Fibroblast of skin of abdomen (primary cell): ENCODE measurements at places on chromosomes 2 and 18.

DNA sequence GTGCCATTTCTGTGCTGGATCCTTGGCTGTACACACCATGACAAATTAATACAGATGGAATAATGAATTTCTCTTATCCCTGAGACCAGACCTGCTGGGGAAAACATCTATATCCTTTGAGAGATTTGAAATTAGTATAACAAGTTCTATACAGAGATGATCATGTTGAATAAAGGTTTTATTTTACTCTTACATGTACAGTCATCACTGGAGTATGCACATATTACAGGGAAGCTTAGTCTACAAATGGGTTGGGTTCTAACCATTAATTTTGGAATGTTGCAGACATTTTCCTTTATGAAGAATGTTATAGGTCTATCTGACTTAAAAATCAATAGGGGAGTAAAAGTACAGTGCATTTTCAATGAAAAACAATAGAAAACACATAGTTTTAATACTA is 29.9 kb upstream of the MMADHC start:
- peak; percentile 75 for DNase-seq

- DNase-seq = no peak
These were observed 100.0 kb upstream of the DTNA start for GRCh38 chr18:34609986-34610648.

DNA sequence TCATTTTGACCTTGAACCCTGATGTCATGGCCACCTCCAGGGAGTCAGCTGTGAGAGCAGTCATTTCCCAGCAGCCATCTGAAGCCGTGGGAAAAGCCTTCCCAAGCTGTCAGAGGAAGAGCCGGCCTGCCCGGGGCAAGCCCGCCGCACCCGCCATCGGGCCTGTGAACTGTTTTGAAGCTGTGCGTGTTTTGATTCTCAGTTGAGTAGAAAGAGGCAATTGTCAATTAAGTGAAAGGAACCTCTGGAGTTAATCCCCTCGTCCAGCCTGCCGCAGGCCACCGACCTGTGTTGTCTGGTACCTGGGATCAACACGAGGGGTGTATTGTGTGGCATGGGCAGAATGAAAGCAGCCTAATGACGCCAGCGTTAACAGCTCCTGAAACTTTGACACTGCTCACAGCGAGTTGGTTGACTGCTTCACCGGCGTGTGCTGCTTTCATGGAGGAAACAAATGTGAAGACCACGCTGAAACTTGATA is 318.4 kb downstream of the AGAP1 start:
- no peak for DNase-seq

GRCh38 chr2:240946654-240947053 is 40.5 kb downstream of the CROCC2 start:
- no peak for DNase-seq

DNA sequence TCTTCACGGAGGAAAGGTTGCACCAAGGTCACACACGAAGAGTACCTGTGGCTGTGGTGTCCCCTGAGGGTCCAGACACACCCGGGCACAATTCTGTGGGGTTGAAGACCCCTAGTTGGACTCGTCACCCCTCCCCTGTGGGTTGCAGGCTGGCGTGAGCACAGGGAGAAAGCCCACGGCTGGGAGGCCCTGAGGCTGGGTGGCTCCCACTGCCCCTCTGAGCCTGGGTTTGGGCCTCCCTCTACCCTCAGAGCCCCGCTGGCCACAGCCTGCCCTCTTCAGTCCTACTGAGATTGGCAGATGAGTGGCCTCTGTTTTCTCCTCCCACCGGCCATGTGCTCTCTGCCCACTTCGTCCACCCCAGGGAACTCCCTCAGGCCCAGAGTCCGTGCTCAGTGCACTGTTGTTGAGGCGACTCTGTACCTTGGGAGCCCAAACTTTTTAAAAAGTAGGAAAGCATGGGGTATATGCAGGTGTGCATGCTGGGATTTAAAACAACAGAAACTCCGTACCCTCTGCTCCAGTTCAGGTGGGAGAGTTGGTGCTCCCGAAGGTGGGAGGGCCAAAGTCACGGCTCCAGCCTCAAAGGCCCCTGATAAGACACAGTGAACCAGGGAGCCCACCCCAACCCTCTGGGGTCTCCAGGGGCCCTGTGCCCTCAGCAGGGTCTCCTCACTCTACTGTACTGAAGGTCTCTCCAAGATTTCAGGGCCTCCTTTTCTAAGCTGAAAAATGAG is 19.1 kb downstream of the RAMP1 start:
- no peak for DNase-seq

- peak; percentile 66 for DNase-seq
These were observed 279.0 kb downstream of the AFF3 start for GRCh38 chr2:99863236-99863902.

DNA sequence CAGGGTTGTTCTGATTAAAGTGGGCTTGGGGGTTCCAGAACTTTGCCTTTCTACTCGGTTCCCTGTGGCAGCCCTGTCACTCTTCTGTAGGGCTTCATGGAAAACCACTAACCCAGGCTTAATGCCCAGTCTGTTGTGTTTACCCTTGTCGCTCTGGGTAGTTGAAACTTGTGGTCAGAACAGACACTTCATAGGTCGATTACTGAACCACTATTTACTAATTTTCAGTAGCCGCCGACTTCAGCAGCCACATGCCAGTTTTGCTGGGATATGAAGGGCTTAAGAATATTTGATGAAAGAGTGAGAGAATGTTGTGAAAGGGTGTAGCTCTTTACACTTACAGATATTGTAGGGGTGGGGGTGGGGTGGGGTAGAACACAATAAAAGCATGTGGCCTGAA is 362.3 kb downstream of the RND3 start:
- DNase-seq = no peak

GRCh38 chr2:30930716-30931115 is 123.5 kb upstream of the CAPN13 start:
- no peak for DNase-seq

DNA sequence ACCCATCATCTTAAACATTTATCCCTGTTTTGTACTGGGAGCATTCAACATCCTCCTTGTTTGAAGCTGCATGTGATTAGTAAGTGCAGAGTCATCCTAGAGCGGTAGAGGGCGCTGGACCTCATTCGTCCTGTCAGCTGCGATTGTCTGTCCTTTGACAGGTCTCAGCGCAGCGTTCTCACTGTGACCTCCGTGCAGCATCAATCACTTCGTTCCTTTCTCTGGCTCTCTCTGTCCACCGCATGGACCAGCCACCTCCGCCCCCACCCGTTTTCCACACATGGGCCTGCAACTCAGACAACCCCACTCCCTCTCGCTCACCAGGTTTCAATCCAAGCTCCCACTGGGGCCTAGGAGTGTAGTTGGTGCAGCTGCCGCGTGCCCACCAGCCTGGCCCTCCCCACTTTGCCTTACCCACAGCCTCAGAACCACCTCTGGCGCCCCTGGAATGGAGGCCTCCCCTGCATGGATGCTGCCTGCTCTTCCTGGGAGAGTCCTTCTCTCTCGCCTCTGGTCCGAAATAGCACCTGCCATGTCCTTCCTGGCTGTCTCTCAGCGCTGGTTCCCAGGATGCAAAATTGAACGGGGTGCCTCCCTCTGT is 90.5 kb downstream of the NDUFA10 start:
- DNase-seq = peak; percentile 25

DNA sequence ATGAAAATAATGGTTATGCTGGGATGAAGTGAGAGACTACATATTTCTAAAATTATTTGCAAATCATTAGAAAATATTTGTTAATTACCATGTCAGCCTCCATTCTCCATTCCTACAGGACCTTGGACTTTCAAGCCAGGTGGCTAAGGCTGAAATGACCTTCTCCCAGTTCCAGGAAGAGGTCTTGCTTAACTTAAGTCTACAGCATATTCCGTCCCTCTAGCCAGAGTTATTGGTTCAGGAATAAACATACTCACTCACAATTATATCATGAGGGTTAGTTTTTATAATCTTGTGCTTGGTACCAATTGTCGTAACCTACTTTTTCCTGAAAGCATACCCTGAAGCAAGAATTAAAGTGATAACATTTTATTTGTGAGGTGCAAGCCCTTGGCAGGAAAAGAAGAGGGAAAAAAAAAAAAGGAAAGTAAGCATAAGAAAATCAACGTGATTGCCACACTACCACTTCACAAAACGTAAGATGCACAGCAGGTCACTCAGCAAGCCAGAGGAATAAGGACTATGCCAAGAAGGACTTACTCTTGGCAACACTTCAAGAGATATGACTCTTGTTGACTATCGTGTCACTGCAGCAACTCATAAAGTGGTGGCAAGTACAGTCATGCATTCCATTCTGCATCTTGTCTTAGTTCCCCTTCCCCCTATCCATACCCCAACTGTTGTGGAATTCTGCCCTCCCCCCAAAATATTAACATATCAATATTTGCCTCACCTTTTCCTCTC is 479.1 kb downstream of the MBD2 start:
- peak; percentile 22 for DNase-seq

DNA sequence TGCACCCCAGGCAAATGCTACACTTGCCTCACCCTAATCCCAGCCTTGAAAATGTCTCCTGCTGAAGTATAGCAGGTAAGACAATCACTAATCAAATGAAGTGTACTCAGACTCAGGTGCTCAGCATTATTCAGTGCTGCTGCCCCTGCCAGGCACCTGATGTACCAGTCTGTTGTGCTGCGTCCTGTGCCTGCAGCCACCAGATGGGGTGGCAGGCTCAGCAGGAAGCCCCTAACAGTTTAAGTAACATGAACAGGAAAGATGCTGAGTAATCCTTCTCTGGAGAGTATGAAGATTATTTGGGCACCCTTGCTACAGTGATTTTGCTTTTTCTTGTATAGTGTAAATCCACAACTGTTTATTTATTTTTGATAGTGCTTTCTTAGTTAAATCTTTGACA is 69.1 kb downstream of the TACR1 start:
- peak; percentile 9 for DNase-seq

- DNase-seq = no peak
These were observed 1.7 kb downstream of the METTL4 start for GRCh38 chr18:2569338-2570207.

DNA sequence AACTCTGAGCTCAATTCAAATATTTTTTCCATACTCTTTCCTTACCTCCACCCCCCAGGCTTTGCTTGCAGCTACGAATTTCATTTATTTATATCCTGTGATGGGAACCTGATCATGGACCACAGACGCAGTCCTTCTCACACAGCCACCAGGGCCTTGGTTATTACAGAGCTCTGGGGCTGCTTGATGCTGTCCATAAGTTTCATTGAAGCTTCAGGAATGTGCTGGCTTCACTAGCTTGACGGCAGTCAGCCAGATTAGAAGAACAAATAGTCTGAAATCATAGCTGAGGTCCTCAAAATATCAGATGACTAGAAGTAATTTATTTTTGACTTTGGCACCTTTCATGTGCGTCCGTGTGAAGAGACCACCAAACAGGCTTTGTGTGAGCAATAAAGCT is 104.9 kb downstream of the VWA3B start:
- no peak for DNase-seq

DNA sequence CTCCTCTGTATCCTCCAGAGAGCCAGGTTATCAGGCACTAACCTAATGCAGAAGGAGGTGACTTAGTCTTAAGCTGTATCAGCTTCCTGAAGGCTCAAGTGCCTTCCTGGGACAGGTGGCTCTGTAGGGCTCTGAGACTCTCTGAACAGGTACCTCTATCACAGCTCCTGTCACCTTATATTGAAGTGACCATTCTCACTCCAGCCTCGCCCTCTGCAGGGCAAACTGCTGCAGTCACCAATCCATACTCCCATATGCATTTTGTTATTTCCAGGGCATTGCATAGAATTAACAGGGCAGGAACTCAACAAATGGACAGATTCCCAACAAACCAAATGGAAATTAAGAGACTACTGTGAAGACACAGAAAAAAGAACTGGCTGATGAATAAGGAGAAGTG is 203.0 kb upstream of the REV1 start:
- DNase-seq = no peak

- no peak for DNase-seq
These were observed 104.3 kb downstream of the METTL4 start for GRCh38 chr18:2466978-2467377.

- DNase-seq = peak; percentile 8
These were observed 29.9 kb downstream of the PPP1R1C start for GRCh38 chr2:182015334-182016109.

DNA sequence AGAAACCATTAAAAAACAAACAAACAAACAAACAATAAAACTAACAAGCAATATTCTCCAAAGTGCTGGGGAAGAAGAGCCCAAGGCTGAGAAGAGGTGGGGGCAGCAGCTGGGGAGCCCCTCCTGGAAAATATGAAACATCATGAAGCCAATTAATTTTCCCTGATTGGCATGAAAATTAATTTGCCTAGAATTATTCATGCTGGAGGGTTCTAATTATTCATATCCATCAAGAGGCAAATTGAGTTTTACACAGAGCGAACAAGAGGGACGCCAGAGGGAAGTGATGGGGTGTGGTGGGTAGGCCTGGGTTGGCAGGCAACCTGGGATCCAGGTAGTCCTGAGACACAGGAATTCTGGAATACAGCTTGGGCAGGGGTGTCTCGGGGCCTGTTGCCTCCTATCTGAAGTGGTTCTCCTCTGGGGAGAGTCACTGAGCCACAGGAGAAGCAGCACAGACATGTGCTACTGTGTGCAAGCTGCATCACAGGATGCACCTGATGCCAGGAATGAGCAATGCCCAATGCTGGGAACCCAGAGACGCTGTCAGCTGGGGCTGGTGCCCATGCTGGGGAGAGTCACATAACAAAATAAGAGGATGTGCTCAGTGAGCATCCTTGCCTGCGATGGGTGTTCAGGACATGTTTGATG is 100.5 kb downstream of the TEX51 start:
- no peak for DNase-seq

GRCh38 chr18:57211776-57212175 is 64.9 kb downstream of the BOD1L2 start:
- DNase-seq = no peak

DNA sequence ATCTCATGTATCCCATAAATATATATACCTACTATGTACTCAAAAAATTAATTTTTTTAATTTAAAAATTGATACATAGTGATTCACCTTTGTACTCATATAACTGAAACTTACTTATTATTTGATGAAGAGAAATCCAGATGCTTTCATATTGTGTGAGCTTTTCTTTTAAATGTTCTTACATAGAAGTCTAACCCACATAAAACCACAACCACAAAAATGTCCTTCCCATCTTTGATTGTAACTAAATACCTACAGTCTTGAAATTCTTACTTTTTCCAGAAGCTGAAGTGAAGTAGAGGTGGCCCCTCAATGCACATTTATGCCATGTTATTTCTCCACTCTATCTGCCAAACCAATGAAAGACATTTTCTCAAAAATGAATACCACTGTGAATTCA is 117.9 kb upstream of the COL5A2 start:
- DNase-seq = peak; percentile 90

DNA sequence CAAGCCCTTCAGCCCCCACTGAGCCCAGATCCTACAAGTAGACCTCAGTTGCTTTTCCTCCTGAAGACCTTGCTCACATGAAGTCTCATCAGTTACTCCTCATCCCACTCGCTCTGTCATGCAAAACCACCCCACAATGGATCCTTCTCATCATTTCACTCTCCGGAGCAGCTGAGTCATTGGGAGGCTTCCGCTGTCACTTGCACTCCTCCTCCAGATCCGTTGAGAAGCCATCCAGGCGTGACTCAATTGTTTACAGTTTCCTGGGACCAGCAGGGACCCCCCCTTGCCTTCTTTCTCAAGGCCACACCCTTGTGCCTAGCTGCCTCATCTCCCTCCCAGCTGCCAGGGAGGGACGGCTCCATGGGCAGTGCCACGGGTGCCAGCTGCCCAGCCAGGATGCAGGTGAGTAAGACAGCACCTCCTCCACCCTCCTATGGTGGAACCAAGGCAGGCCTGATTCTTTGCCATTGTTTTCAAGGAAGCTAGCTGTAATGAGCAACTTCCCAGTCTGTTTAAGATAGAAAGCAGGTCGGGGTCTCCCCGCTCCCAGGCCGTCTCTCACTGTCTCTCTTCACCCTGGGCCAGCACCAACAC is 16.3 kb downstream of the GPR55 start:
- peak; percentile 53 for DNase-seq
